NCI-H526 (cell line): ENCODE measurements at places on chromosomes 5 and 9.
A peak's percentile ranks its signal among the peaks of the same experiment; 100 is the strongest.

GRCh38 chr9:33942471-33943083, 106.1 kb downstream of the UBAP2 start:
- no peak for DNase-seq

DNA sequence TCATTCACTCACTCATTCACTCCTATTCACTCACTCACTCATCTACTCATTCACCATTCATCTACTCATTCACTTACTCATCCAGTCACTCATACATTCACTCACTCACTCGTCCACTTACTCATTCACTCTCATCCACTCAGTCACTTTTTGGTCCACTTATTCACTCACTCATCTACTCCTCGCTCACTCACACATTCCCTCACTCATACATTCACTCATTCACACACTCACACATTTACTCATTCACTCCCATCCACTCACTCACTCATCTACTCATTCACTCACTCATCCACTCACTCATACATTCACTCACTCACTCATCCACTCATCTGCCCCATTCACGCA, 27.7 kb downstream of the WNK2 start:
- no peak for DNase-seq

DNA sequence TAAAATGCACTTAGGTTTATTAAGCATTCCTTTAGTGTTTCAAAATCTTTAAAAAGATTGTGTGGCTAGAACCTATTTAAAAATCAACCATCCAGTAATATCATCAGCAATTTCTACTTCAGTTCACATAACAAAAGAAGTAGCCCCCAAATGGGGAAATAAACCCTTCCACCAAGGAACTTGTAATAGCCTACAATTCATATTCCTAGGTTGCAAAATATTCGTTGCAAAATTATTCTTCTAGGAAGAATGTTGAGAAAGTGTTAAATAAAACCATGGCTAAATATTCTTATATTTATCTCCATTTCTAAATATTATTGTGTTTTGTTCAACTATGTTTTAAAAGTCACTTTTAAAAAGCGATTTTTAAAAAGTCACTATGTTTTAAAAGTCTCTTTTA, 177.9 kb upstream of the PRLR start:
- DNase-seq = no peak

DNA sequence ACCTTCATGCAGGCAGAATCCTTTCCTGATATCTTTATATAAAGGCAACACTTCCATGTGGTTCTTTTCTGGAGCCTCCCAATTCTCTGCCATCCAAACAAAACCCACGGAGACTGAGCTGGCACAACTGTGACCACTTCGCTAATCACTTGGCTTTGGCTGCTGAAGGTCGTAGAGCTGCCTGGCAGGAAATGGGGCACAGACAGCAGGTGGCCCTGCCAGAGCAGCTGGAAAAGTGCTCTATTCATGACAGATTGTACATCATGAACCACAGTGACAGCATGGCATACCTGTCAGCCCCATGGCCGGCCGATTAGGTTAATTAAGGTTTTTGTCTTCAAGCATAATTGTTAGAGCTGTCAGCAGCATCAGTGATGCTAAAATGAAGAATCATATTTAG, 141.9 kb upstream of the ANKRD55 start:
- no peak for DNase-seq

- no peak for DNase-seq
Observed at GRCh38 chr5:94793816-94794198, 175.3 kb downstream of the SLF1 start.

- peak; percentile 69 for DNase-seq
Observed at GRCh38 chr5:73447530-73448462, 781 bp downstream of the FOXD1 start.

DNA sequence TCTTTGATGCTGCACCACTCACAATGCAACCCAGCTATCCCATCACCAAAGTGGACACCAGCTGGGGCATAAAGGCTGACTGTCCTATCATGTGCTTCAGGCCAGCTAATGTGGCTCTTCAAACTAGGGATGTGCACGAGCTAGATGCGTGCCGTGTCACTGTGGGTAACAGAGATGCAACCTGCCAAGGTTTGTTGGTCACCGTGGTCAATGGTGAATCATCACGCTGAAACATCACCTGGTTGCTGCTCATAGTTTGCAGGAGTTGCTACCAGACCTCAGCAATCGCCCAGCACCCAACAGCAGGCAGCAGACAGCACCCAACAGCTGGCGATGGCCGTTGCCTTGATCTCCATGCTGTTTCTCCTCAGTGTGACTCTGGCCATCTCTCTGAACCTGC, 2.1 kb upstream of the PCDHGA1 start:
- DNase-seq = no peak

DNA sequence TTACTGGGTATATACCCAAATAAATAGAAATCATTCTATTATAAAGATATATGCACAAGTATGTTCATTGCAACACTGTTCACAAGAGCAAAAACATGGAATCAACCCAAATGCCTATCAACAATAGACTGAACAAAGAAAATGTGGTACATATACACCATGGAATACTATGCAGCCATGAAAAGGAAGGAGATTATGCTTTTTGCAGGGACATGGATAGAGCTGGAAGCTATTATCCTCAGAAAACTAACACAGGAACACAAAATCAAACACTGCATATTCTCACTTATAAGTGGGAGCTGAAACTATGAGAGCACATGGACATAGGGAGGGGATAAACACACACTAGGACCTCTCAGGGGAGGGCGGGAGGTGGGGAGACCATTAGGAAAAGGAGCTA, 298.4 kb upstream of the CDH9 start:
- DNase-seq = no peak

GRCh38 chr9:13607481-13608441, 328.3 kb upstream of the MPDZ start:
- no peak for DNase-seq

- DNase-seq = no peak
Observed at GRCh38 chr5:4625206-4625896, 514.8 kb upstream of the ADAMTS16 start.

DNA sequence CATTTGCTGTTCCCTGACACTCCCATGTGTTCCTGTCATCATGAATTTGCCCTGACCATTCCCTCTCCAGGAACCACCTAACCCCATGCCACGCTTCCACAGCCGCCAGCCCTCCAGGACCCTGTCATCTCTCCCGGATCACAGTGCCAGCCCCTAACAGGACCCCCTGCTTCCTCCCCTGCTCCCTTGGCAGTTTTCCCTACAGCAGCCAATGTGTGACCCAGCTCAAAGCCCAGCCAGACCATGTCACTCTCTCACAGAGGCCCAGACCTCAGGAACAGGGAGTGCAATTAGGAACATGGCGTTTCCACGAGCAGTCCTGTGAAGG, 8.1 kb downstream of the FOXE1 start:
- DNase-seq = no peak

- no peak for DNase-seq
Observed at GRCh38 chr5:176611435-176611834, 1.5 kb upstream of the GPRIN1 start.

- DNase-seq = no peak
Observed at GRCh38 chr5:32261198-32261597, 51.5 kb downstream of the MTMR12 start.

DNA sequence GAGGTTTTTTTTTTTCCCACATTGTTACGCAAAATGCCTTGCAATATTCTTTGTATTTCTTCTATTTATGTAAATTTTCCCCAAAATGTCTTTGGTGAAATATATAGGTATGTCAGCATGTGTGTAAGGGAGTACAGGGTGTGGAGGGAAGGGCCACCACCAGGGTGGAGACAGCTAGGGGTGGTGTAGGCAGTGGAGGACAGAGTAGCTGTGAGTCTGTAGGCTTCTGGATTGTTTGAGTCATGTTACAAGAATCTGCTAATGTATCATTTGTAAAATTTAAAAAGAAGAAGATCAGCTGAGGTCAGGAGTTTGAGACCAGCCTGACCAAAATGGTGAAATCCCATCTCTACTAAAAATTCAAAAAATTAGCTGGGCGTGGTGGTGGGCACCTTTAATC, 175.5 kb downstream of the NXNL2 start:
- no peak for DNase-seq

- DNase-seq = no peak
Observed at GRCh38 chr5:56314529-56314928, 81.4 kb upstream of the ANKRD55 start.

DNA sequence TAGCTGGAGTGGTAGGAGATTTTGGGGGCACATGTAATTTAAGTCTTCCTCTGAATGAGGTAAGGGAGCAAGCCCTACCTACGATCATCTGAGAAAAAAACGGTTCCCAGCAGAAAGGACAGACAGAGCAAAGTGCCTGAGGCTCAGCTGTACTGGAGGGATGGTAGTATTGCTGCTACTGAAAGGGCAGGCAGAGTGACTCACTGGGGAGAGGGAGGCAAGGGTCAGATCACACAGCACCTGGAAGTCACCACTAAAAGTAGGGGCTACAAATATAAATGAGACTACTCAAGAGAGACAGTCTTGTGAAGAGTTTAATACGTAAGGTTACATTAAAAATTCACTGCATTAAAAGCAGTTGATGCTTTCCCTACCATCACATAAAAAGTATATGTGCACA, 75.9 kb downstream of the NFIB start:
- no peak for DNase-seq

DNA sequence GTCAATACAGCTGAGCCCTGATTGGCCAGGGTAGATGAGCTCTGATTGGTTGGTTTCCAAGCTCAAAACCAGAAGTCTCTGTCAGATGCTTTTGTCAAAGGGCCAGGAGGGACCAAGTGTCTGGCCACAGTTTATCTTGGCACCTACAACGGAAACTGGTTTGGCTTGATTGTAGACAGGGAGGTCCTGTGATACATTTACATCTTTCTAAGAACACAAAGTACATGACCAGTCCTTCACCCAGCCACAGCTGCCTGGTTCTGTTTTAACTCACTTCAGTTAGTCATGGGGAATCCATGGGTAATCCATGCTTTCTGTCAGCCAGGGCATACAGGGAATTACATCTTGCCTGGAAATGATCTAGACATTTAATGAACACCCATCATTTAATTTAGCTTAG, 171.2 kb downstream of the SLC12A2 start:
- no peak for DNase-seq

- DNase-seq = no peak
Observed at GRCh38 chr9:125659954-125660353, 47.1 kb downstream of the MAPKAP1 start.

GRCh38 chr5:9543311-9543920, 2.5 kb downstream of the SEMA5A start:
- DNase-seq = peak; percentile 13

GRCh38 chr9:128262687-128263086, 13.1 kb downstream of the GOLGA2 start:
- DNase-seq = no peak

- no peak for DNase-seq
Observed at GRCh38 chr5:14716755-14717752, 52.5 kb downstream of the OTULIN start.

DNA sequence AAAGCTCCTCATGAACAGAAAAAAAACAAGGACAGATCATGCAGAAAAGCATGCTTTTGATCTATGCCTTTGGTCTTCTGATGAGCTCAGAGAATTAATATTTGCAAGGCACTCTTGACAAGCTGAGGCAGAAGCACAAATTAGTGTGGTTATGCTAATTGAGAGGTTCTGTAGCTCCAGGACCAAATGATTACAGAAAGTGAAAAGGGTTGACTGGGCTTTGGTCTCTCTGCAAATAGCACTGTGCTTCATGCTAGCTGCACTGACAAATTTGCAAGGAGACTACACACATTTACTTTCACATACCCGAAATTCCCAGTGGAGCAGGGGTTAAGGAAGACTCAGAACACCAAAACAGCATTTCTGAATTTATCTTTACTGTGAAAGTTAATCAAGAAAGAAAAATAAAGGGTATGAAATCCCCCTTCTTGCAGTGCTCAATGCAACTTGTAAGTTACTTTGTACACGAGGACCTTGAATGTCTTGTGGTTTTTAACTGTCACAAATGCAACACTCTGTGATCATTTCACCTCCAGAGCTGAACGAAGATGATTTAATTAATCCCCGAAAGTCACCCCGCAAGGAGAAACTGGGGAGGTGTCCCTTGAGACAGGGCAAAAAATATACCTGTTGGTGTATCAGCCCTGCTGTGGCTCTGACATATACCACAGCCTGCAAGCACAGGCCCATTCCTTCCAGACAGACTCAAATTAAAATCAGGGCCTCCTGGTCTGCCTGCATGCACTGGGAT, 11.9 kb downstream of the RAPGEF1 start:
- DNase-seq = peak; percentile 58

DNA sequence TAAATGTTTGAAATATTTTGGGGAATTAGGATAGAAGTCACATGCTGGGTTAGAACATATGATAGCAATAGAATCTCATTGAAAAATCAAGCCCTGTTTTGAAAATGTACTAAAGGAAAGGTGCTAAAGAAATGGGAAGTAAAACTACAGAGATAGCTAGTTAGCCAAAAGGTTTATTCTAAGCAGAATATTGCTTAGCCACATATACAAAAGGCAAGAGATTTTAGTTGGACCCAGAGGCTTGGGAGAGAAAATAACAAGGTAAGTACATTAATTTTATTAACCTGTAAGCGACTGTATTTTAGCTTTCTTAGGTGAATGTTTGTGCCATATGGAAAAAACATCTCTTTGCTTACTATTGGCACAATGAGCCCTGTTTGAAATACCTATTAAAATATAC, 108.3 kb downstream of the RPS23 start:
- DNase-seq = no peak

- no peak for DNase-seq
Observed at GRCh38 chr9:87710443-87710842, 15.5 kb upstream of the CTSL start.

DNA sequence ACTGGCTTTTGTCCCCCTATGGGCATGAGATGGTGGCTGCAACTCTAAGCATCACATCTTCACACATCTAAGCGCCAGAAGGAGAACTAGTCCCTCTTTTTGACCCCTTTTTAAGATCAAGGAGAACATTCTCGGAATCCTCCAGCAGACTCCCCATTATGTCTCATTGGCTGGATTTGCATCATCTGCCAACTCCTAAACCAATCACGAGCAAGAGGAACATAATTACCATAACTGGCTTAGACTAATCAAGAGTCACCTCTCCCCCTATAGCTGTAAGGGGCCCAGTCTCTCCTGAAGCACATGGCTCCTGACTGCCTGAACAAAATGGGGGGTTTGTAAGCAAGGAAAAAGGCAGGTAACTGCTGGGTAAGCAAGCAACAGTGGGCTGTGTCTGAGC, 68.5 kb upstream of the IQGAP2 start:
- no peak for DNase-seq

- DNase-seq = no peak
Observed at GRCh38 chr5:128237546-128237945, 154.0 kb downstream of the SLC12A2 start.

- DNase-seq = no peak
Observed at GRCh38 chr9:132008855-132009812, 70.5 kb downstream of the MED27 start.

- no peak for DNase-seq
Observed at GRCh38 chr5:83785176-83785668, 64.6 kb upstream of the HAPLN1 start.

DNA sequence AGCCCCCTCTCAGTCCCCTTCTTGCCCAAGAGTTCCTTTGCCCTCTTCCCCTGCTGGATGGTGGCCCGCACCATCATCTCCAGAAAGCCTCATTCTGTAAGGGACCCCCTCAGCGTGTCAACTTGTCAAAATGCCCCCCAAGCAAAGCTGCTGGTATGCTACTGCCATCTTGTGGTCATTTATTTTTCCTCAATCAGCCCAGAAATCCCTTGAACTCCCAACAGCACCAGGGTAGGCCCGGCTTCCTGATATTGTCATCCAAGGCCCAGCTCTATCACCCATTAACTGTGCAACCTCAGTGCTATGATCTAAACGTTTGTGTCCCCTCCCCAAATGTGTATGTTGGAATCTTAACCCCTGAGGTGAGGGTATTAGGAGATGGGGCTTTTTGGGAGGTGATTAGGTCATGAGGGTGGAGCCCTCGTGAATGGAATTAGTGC, 53.2 kb upstream of the FBXW11 start:
- DNase-seq = no peak
